ENCODE measurements at places on chromosomes 1 and 21.

DNA sequence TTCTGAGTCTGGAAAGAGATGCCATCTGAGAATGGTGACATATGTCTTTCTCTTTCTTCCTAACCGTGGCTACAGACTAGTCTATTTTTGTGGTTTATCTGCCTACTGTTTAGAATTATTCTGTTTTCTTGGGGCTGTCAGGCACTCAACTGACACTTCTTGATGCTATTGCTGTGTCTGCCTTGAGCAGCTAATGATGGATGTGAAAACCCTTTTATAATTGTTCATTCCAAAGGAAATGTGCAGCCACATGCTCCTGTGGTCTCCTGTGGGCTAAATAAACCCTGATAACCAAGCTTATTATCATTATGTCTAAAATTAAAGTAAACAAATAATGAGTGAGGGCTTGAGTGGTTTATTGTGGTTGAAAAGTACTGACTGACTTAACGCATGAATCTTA, 52.7 kb upstream of the CXADR start:
- no peak for DNase-seq

- no peak for DNase-seq
Observed at GRCh38 chr1:156392452-156392853, 23.4 kb downstream of the RHBG start.

GRCh38 chr1:116367256-116367945, 5.6 kb upstream of the ATP1A1 start:
- DNase-seq: no peak

DNA sequence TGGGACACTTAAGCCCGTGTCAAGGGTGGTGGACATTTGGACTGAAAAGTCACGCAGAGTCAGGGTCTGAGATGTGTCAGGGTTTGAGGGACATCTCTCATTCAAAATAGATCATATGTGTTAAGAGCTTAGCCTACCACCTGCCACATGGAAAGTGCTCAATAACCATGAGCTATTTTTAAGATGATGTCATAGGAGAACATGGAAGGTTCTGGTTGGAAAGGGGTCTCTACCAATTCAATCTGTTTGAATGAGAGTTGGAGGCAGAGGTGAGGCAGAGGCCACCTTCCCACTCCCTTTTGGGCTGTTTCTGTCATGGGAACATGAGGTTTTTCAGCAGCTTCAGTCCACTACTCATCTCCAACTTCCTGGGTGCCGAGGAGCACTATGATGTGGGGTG, 239.9 kb downstream of the GRIK3 start:
- DNase-seq: no peak

GRCh38 chr21:39064325-39065012, 118.8 kb downstream of the PSMG1 start:
- DNase-seq: no peak

DNA sequence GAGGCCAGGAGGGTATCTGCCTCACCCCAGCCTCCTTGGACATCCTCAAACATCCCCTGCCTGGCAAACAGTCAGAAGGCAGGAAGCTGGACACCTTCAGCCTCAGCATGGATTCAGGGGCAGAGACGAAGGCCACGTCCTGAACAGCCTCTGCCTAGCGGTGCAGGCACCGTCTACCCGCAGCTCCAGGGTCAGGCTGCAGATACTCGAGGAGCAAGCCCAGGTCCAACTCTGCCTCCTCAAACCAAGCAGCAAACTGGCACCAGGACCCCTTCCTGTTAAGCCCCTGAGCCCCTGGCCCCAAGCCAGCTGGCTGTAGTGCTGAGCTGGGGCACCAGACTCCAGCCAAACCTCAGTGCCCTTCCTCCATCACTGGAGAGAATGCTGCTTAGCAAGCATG, 494.7 kb downstream of the NPHP4 start:
- no peak for DNase-seq

DNA sequence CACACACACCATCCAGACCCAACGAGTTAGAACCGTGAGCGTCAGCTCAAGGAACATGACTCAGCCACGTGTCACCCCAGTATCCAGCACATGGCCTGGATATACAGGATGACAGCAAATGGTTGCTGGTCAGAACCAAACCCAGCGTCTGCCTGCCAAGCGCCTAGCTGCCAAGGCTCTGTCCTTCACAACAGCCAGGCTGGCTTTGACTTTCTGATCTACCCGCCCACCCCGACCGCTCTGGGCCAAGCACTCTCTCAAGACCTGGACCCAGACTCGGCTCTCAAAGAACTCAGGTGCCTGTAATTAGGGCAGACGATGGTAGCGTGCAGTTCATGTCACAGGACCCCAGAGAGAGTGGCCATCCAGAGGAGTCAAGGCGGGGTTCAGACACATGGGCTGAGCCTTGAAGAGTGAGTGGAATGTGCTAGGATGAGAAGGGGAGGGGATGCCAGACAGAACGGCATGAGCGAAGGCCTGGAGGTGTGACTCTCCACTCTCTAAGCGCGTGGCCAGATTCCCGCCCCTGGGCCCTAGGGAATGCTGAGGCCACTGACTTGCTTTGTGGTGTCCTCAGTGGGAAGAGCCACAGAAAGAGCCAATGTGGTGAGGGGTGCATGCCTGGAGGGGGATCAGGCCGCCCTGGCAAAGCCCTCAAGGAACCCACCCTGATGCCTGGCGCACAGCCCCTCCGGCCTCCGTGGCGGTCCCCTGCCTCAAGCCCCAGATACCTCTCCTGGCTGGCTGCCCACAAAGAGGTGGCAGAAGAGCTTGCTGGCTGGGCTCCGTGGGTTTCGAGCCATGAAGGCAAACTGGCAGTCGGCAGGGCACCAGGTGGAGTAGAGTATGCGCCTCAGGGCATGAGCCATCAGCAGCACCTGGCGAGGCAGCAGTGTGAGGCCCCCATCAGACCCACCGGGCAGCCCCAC, 7.0 kb downstream of the SH2D5 start:
- DNase-seq: no peak

- no peak for DNase-seq
Observed at GRCh38 chr1:73161418-73161817, 879.1 kb upstream of the NEGR1 start.

- peak; percentile 35 for DNase-seq
Observed at GRCh38 chr1:2250721-2251281, 22.7 kb downstream of the SKI start.

- DNase-seq: no peak
Observed at GRCh38 chr21:43654806-43655489, 4.3 kb downstream of the HSF2BP start.

DNA sequence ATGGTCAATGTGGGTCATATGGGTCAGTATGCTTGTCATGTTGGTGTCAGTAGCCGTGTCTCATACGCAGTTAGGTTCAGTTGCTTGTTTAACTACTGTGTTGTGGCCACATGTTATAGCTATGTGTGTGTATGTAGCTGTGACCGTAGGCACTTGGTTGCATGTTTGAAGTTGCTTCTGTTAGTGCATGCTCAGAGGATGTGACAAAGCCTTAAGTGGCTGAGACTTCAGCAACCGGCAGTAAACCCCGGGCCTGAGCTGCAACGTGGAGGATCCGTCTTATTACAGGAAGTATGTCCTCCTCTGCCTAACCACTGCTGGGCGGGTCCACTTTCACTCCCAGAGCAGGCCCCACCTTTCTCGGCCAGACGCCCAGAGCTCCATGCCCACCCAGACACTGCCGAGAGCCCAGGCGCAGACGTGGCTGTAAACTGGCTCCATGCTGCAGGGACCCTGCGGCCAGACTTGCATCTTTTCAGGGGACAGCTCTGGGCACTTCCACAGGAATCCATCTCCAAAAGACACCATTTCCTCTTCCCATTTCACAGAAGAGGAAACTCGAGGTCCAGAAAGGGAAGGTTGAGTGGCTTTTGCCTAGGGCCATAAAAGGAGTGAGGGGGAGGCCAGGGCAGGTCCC, 2.2 kb downstream of the TCEA3 start:
- DNase-seq: peak; percentile 82

GRCh38 chr1:79815115-79815514, 808.6 kb upstream of the ADGRL4 start:
- no peak for DNase-seq

- DNase-seq: peak; percentile 74
Observed at GRCh38 chr1:159197561-159198557, 6.8 kb upstream of the ACKR1 start.

GRCh38 chr1:61711969-61712368, 13.0 kb downstream of the TM2D1 start:
- DNase-seq: no peak

- DNase-seq: no peak
Observed at GRCh38 chr1:222769181-222769580, 32.2 kb downstream of the FAM177B start.

- no peak for DNase-seq
Observed at GRCh38 chr1:197902131-197902453, 338 bp upstream of the C1orf53 start.

Data from muscle of back (tissue), 13 donors.